ENCODE measurements at places on chromosomes 7 and 10.

- no peak for DNase-seq
Measured at GRCh38 chr7:35038354-35038753, 1.1 kb upstream of the DPY19L1 start.

DNA sequence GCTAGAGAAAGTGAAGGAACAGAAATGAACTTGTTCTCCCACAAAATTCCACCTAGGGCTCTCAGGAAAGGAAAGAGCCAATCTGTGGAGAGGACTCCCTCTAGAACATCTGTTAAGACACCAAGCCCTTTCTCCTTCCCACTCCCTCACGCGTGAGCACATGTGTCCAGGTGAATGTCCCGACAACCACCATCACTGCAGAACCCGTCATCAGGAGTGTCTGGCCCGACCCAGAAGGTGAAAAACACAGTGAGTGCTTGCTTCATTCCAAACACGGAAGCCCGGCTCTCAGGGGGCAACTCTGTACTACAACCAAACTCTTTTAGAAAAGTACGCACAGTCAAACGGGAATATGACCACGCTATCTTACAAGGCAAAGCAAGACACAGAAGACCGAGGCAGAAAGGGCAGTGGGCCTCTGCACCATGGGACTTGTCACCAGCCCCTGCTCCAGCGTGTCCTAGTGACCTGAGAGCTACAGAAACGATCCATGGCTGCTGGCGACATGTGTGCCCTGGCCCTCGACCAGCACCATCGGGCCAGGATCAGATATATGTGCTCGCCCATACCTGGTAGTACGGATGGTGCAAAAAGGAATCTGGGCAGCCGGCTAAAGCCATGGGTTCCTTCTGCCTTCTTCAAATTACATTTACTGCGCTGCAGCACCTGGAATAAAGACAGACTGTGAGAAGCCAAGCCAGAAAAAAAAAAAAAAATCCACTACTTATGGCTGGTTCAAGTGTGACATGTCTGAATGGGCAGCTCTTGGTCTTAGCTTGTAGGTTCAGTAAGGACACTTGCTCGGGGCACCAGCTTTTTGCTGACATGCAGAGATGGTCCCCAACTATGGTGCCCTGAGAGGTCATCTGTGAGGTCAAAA is 50.8 kb downstream of the GRB10 start:
- DNase-seq = no peak

- no peak for DNase-seq
Measured at GRCh38 chr7:124762611-124763143, 2.9 kb downstream of the GPR37 start.

DNA sequence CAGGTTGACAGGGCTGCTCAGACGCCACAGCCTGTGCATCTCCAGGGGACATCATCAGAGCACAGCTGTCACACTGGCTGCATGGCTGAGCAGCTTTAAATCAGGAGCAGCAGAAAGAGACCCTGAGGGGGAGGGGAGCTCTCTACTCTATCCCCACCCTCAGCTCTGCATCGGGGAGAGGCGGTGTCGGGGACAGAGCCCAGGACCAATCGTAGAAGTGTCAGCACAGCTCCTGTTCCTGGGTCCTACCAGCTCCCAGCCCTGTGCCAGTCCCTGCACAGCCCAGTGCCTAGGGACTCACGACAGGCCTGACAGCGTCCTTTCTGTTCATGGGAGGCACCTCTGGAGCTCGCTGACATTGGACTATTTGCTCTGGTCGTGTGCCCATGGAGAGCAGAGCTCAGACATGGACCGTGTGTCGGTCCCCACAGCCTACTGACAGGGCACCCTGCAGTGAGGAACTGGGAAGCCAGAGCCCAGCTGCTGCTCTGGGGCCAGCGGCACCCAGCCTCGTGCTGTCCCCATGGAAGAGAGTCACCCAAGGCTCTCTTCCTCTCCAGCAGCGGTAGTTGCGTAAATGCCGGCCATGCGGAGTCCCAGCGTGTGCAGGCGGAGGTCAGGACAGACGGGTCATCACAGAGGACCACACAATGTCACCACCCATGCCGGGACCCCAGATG is 20.4 kb upstream of the ANTXRL start:
- no peak for DNase-seq

- no peak for DNase-seq
Measured at GRCh38 chr7:3880228-3880987, 579.4 kb downstream of the SDK1 start.

- no peak for DNase-seq
Measured at GRCh38 chr10:59465088-59465487, 102.7 kb upstream of the FAM13C start.

- peak; percentile 13 for DNase-seq
Measured at GRCh38 chr7:158973440-158973839, 117.1 kb downstream of the DYNC2I1 start.

DNA sequence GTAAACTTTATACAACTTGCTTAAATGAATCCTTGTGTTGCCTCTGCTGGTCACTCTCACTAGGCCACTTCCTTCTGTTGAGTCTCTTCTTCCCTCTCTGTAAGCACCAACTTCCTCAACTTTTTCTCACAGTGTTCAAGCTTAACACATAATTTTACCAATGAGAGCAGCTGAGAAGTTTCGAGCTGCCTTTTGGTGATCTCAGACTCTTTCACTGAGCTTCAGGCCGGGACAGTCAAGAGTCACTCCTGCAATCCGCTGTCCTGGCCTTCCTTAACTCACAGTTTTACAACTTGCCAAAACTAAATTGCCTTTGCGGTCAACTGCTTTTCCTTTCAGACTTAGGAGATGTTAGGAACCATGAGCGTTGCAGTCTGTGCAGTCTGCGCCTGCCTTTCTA is 47.4 kb downstream of the PRPF18 start:
- DNase-seq = no peak

GRCh38 chr7:49866076-49866735 is 92.8 kb downstream of the VWC2 start:
- DNase-seq = no peak

GRCh38 chr7:4319280-4319679 is 362.8 kb upstream of the FOXK1 start:
- DNase-seq = no peak

- DNase-seq = no peak
Measured at GRCh38 chr7:41996381-41997035, 240.5 kb downstream of the GLI3 start.

DNA sequence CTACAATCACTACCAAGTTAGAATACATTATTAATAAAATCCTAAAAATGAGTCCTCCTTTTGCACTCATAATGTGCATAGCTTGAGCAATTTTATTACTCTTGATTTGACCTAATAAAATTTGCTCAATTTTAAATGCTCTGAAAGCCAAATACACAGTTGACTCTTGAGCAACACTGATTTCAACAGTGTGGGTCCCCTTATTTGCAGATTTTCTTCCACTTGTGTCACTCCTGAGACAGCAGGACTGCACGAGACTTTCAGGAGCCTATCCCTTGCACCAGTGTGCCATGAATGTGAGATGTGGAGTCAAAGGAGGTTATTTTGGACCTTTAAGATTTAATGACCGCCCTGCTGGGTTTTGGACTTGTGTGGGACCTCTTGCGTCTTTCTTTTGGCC is 23.2 kb downstream of the RNF216 start:
- no peak for DNase-seq

GRCh38 chr10:76649723-76650127 is 987.9 kb downstream of the KCNMA1 start:
- no peak for DNase-seq

DNA sequence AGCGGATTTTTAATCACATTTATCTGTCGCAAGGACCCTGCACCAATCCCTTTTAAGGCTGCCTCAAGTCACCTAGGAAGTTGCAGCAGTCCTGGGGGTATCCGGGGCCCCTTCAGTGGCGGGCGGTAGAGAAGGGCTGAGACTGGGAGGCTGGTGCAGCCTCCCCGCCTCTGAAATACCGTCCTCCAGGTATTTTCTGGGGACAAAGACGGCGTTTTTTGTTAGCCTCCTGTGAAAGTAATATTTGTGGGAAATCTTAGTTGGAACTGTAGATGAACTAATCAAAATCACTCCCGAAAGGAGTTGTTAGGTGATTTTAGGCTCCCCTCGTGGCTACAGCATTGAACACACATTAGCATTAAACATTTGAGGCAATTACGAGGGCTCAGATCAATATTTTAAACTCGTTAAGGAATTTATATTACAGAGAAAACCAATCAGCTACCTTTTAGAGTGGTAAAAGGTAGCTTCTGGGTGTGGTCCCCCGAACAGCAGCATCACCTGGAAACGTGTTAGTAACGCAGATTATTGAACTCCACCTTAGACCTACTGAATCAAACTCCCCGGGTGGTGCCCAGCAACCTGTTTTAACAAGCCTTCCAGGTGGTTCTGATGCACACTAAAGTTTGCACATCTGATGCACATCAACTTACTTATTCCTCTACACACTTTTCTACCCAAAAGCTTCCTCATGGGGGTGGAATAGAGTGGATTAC is 530 bp upstream of the ANXA7 start:
- DNase-seq = no peak

GRCh38 chr7:103140061-103140460 is 8.8 kb downstream of the NAPEPLD start:
- no peak for DNase-seq

- DNase-seq = no peak
Measured at GRCh38 chr10:126387931-126388911, at the start of gene ADAM12. TSS of gene ADAM12 (minus strand) at chr10:126388477. CDS start at chr10:126388145, 332 bp downstream.

GRCh38 chr7:117896339-117896738 is 23.1 kb upstream of the CTTNBP2 start:
- DNase-seq = no peak

DNA sequence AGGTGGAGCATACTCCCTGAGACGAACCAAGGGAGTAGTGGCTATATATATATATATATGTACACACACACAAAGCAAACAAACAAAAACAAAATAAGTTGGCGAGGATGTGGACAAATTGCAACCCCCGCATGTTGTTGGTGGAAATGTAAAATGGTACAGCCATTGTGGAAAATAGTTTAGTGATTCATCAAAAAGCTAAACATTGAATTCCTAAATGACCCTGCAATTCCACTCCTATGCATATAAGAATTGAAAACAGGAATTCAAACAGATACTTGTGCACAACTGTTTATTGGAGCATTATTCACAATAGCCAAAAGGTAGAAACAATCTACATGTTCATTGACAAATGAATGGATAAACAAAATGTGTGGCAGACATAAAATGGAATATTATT is 407.9 kb downstream of the KCNMA1 start:
- no peak for DNase-seq

- no peak for DNase-seq
Measured at GRCh38 chr7:105618016-105618296, 36.7 kb upstream of the EFCAB10 start.

- no peak for DNase-seq
Measured at GRCh38 chr10:8069627-8070026, 15.1 kb downstream of the GATA3 start.

- DNase-seq = no peak
Measured at GRCh38 chr7:147605323-147605722, 985.2 kb upstream of the C7orf33 start.

DNA sequence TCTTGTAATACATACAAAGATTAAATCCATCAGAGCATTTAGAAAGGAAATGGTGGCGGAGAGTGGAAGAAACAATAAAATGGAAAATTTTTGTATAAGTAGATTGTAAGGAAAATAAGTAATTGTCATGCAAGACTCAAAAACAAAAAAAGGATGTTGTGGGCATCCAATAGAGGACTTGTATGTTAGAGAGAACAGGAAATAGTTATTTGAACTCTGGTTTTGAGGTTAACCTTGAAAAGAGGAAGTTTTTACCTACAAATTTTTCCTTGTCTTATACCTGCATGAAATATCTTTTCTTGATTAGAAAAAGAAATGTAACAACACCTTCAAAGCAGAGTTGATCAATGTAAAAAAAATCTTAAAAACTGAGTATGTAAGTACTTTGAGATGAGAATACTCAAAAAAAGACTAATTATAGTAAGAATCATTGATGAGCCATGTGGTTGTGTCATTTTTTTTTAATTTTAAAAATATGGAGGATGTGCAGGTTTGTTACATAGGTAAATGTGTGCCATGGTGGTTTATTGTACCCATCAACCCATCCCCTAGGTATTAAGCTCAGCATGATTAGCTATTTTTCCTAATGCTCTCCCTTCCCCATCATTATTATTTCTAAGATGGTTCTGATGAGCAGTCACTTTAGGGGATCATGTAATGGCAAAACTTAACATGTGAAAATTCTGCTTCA is 11.9 kb downstream of the TMEM106B start:
- no peak for DNase-seq

DNA sequence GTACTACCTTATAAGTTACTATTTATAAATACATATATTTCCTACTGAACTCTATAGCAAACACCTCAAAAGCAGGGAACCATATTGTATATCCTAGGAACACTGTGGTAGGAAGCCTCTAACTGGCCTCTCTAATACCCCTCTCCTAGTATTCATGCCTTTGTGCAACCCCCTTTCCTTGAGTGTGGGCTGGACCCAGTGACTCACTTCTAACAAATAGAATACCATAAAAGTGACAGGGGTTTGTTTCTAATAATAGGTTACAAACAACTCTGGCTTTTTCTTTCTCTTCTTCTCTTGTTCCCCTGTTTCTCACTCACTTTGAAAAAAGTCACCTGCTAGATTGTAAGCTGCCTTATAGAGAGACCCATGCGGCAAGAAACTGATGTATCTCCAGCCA is 51.6 kb upstream of the MACC1 start:
- DNase-seq = no peak

DNA sequence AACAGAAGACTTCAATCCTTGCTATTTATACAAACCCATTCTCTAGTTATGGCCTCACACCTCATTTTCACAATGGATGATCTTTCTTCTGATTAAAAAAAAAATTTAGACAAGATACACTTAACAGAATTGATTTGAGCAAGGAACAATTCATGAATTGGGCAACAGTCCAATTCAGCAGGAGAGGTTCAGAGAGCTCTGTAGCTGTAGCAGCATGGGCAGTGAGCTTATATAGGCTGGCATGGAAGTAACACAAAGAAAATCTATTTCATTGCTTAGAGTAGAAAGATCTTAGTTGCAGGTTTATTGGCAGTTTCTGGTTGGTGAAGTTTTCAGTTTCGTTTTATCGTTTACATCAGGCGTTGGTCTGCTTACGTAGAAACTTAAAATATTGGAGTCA is 23.0 kb upstream of the LRGUK start:
- DNase-seq = no peak

DNA sequence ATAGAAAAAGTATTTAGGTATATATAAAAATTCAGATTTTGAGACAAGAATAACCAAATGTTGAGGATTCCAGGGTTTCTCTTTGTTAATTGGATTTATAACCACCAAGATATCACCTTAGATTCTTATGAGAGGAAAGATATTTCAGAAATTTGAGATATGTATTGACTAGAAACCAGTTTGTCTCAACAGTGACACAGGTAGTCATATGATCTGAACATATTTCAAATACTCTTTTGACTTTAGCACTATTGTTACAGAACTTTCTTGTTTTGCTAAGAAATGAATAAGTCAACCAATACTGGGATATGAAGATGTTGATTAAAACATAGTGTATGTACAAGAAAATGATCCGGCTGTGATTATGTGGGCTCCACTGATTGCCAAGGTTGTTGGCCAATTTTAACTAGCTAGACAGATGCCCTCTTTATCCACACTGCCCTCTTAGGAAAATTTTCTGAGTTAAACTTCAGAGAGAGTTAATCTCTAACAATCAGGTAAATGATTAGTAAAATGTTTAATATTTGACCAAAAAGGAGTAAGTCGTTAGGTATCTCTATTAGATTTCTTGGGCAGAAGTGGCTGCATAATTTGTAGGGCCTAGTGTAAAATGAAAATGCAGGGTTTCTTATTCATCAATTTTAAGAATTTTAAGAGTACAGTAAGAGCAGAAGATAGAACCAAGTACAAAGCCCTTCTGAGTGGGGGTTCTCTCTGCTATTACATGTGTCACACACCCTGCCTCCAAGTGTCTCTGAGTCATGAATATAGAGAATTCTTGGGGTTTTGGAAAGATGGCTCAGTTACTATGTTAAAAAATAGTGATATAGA is 376.0 kb downstream of the TFEC start:
- no peak for DNase-seq

- no peak for DNase-seq
Measured at GRCh38 chr7:45979275-45980180, 58.5 kb upstream of the IGFBP3 start.
